ENCODE measurements at places on chromosomes 1 and 21. TPM values are rescaled to one million over a fixed set of nuclear protein-coding genes. Genes with fewer than 3 reads are reported as not detected.

Gene PKLR
- not detected for total RNA-seq

DNA sequence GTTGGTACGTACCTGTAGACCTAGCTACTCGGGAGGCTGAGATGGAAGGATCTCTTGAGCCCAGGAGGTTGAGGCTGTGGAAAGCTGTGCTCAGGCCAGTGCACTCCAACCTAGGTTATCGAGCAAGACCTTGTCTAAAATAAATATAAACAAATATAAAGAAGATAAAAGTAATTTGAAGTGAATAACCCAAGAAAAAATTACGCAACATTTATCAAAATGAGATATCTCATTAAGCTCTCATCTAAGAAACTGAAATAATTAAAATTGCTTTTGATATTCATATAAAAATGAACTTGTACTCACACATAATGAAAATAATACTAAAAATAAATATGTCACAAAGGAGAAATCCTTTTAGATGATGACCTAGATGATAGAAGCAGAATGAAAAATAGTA lies 647.1 kb upstream of the NCAM2 start:
- no peak for DNase-seq

- DNase-seq: no peak
Observed at GRCh38 chr1:99829269-99829668, 20.9 kb upstream of the AGL start.

Gene OLFML2B
- 2.3 TPM for total RNA-seq

- peak; percentile 38 for DNase-seq
Observed at GRCh38 chr1:89065079-89065868, at the start of gene GBP1. Gene GBP1 (minus strand): TSS chr1:89065208. CDS start chr1:89063234, 1,974 bp downstream.

GRCh38 chr1:39919545-39919944 lies 17.8 kb upstream of the MYCL start:
- DNase-seq: peak; percentile 58

- no peak for DNase-seq
Observed at GRCh38 chr1:74161497-74161896, 36.5 kb downstream of the LRRIQ3 start.

Gene ADAMTS1
- 7.7 TPM for total RNA-seq

- DNase-seq: no peak
Observed at GRCh38 chr1:84855691-84856630, 37.0 kb downstream of the LPAR3 start.

- no peak for DNase-seq
Observed at GRCh38 chr21:42343556-42343955, 7.2 kb downstream of the TFF2 start.

Gene A3GALT2
- total RNA-seq: not detected

DNA sequence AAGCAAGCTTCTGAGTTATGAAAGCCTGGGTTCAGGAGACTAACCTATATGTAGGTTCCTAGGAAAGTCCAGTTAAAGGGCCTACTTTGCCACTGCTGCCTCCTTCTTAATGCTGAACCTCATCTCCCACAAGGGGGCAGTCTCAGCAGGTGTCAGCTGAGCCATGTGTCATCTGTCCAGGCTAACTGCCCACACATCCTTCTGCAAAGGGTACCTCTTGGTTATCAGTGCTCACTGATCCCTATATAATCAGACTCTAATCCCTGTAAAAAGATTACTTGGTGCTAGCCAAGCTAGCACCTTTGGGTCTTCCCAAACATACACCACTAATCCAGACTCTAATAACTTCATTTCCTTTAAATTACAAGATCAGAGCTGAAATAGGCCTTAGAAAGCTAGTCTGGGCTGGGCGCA lies 9.0 kb downstream of the PRDX1 start:
- DNase-seq: peak; percentile 70

DNA sequence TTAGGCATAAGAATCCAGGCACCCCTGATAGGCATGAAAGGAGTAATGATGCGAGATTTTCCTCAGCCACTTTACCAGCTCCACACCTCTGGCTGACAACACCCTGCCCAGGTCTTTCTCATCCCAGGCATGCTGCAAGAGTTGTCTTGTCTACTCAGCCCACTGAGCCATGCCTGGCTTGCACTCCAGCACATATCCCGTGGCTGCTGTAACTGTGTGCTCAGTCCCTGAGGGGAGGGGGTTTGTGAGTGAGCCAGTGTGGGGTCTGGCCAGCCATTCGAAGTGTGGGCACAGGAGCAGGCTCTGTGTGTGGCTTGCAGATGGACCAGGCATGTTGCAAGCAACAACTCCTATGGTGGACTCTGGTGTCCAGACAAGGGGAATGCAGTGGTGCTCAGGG lies 529.6 kb downstream of the ADGRL2 start:
- no peak for DNase-seq

GRCh38 chr1:12201352-12202189 lies 28.3 kb upstream of the VPS13D start:
- no peak for DNase-seq

DNA sequence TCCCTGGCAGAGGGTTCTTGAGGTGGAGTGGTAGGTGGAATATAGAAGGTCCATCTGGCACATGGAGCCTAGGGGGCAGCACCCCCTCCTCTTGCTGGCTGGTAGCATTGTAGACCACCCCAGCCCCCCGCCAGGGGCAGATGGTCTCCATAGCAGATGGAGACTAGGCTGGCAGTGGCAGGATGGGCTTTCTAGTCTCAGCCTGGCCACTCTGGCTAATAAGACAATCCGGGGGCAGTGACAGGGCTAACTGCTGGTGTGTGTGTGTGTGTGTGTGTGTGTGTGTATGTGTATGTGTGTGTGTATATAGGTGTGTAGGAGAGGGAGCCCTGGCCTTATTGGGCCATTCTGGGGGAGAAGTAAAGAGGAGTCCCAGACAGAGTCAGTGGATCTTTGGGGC lies 16.1 kb downstream of the UTP11 start:
- no peak for DNase-seq

Gene NFIA
- 0.22 TPM for total RNA-seq

- peak; percentile 62 for DNase-seq
Observed at GRCh38 chr21:25371841-25372425, 235.3 kb downstream of the MRPL39 start.

Gene SH3BGR
- 5.8 TPM for total RNA-seq

DNA sequence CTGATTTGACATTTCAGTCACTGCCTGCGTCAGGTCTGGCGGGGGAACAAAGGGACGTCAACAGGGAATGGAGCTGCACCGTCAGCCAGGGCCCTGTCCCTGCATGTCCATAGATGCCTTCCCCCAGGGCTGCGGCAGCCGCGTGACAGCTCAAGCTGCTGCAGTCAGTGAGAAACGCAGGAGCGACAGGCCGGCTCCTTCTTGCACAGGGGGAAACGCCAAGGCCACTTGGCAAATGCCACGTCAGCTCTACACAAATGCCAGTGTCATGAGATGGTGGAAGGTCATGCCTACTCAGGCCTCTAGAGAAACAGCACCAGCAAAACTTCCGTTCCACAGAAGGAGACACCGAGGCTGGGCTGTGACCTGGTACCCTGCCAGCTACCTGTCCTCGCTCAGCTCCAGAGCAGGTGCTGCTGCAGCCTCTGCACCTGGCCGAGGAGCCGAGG lies 37.7 kb downstream of the SYF2 start:
- no peak for DNase-seq

Gene RRAGC
- 26.0 TPM for total RNA-seq

DNA sequence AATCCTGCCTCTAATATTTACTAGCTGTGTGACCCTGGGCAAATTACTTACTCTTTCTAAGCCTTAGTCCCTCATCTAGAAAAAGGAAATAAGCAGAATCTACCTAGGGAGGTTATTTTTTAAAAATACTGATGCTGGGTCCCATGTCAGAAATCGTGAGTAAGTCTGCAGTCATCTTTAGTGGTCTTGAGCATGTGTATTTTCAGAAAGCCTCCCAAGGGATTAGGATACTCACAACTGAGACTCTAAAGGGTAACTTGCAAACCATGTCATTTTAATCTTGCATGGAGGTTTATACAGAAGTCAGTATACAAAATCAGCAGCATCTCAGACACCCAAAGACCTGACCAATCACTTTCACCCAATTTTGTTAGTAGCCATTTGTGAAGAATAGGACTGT lies 43.2 kb downstream of the DSTYK start:
- no peak for DNase-seq

DNA sequence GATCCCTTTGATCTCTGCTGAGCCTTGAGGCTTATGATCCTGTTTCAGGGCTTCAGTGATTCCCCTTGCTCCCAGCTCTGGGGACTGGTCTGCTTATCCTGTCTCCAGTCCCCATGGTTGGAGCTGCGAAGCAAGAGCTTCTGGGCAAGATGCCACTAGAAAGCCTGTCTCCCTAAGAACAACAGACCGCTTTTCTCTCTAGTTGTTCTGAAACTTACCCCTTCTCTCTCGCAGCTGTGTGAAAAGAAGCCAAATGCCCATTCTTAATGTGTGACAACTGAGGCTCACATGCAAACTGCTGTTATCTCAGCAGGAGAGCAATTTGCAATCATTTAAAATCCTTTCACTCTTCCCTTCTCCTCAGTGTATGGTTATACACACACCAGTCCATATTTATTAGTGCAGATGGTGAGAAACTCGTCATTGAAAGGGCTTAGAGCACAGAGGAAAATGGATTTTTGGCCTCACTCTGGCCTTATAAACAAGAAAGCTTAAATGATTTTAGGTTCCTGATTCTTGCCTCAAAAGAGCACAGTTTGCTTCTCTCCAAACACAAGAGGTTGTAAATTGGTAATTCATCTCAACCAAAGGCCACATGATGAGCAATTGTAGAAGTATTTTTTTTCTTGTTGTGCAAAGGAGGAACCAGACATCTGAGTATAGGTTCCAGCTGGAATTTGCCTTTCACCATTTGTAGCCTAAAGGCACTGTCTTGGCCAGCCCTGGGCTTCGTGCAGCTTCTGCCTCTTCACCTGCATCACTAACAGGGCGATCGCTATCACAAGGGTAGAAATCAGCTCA lies 179.2 kb upstream of the LMO4 start:
- no peak for DNase-seq

Gene HES4
- 10.0 TPM for total RNA-seq

- no peak for DNase-seq
Observed at GRCh38 chr1:45478121-45478814, 12.7 kb downstream of the TESK2 start.

Gene BEND5
- total RNA-seq: not detected

Gene PAPPA2
- 0.33 TPM for total RNA-seq

DNA sequence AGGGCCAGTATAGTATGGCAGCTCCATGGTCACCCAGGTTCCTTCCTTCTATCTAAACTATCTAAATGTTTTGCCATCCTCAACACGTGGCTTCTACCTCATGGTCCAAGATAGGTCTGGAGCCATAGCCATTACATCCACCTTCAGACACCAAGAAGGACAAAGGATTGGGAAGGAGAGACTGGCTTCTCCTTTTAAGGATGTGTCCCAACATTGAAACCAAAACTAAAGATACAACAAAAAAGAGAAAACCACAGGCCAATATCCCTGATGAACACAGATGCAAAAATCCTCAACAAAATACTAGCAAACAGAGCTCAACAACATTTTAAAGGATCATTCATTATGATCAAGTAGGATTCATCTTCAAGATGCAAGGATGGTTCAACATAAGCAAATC lies 24.8 kb downstream of the HSD11B1 start:
- no peak for DNase-seq

Gene AGT
- 15.2 TPM for total RNA-seq

Gene CR1L
- total RNA-seq: not detected

GRCh38 chr1:147853391-147853790 lies 49.2 kb upstream of the GJA8 start:
- no peak for DNase-seq

DNA sequence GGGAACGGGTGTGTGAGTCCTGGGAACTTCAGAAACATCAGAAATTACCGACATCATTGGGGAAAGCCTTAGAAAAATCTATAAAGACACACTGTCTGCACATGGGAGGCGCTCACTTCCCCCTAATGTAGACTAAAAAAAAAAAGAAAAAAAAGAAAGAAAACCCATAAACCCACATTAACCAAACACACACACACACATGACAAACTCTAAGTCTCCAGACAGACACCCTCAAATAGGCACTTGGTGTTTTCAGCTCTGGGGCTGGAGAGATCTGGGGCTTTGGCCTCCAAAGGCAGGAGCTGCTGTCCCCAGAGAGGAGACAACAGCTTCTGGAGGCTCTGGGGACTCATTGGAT lies 13.2 kb upstream of the SDHB start:
- no peak for DNase-seq

DNA sequence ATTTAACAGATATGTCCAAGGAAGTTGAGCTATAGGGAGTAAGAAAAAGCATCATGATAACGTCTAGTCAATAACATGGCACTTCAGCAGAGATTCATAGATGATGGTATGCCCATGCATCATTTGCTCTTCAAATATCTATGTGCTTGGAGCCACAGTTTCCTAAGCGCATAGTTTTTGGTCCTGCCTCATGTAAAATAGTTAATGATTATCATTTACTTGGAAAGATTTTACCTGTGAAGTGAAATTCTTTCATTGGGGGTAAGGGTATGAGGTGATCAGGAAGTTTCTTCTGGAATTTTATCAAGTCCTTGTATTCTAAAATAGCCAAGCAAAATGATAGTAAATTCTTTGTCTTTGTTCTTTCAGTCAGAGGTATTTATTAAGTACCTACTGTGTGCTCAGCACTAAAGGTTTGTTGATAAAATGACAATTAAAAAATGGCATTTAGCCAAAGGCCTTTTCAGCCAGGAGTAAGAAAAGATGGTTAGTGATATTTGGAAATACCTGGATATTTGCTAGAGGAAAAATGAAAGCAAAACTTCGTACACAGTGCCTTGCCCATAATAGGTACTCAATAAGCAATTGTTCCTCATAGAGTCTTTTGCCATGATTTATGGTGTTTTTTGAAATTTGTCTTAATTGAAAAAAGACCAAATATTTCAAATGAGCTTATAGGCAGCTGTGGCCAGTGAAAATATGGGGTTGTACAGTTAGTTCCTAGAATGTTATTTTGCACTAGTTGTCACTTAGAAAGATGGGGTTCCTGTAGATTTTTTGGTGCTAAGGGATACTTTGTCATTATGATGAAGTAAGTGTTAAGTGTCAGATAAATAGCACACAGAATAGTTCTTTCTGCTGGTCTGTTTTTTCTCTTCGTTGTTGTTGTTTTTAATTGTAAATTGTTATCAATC lies 13.1 kb downstream of the PDIK1L start:
- DNase-seq: no peak

Gene WNT2B
- 0.05 TPM for total RNA-seq

GRCh38 chr1:212680680-212681389 lies 18.8 kb downstream of the BATF3 start:
- no peak for DNase-seq

DNA sequence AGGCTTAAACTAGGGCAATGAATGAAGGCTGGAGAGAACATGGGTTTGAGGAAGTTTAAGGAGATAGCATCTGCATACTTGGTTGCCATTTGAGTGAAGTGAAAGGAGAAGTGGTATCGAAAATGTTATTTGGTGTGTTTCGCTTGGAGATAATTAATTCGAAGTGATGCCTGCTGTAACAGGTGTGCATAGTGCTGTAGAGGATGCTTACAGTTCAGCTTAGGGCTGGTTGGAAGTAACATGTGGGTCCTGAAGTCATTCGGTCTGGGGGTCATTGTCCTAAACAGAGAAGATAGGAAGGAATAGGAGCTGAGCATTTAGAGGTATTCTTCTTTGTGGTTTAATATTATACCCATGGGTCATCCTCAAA lies 301 bp upstream of the NUDT17 start:
- DNase-seq: no peak

All from A172 (cell line).